Stimulated activated CD8-positive, alpha-beta memory T cell treated with anti-CD3 and anti-CD28 coated beads, Interleukin-2, amount 100 ng/mL, for 48 hours (primary cell): ENCODE measurements at places on chromosomes 12 and 14.

GRCh38 chr12:89537389-89537788, 11.5 kb upstream of the POC1B start:
- DNase-seq = no peak

DNA sequence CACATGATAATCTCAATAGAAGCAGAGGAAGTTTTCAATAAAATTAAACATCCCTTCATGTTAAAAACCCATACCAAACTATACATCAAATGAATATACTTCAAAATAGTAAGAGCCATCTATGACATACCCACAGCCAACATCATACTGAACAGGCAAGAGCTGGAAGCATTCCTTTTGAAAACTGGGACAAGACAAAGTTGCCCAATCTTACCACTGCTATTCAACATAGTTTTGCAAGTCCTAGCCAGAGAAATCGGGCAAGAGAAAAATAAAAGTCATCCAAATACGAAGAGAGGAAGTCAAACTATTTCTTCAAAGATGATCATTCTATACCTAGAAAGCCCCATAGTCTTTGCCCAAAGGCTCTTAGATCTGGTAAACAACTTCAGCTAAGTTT, 454.7 kb upstream of the PRICKLE1 start:
- no peak for DNase-seq

- DNase-seq = no peak
These were observed 26.6 kb downstream of the PXN start for GRCh38 chr12:120238839-120239445.

DNA sequence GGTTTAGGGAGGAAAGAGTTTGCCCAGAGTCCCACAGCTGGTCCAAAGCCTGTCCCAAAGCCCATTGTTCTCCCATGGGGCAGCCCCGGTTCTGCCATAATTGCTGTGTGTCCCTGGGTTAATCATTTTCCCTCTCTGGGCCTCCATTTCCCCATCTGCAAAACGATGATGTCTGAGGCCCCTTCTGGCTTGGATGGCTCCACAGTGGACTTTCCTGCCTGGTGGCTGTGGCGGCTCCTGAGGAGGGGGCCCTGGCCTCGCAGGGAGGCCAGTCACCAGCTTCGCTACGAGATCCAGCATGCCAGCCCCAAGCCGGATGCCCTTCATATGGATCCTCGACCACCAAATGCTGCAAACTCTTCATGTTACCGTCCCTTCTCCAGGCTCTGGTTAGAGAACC, 37.5 kb upstream of the PPP1R13B start:
- DNase-seq = no peak

GRCh38 chr14:46840944-46841720, 189.6 kb upstream of the RPL10L start:
- DNase-seq = no peak
